ENCODE measurements at places on chromosomes 11 and 22.
A peak's percentile ranks its signal among the peaks of the same experiment; 100 is the strongest.

- no peak for DNase-seq
These were observed 69.7 kb upstream of the SLC6A5 start for GRCh38 chr11:20529757-20530156.

DNA sequence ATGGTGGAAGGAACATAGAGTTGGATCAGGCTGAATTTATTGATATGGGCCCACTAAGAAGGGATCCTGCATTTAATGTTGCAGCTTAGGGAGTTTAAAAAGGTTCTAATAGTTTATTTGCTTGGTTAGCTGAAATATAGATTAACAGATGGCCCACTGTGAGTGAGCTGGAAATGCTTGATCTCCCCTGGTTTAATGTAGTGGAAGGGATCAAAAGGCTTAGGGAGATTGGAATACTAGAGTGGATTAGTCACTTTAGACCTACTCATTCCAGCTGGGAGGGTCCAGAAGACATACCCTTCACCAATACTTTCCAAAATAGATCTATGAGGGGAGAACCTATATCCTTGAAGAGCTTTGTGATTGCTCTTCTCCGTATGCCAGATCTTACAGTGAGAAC is 130.1 kb upstream of the ZC3H12C start:
- no peak for DNase-seq

DNA sequence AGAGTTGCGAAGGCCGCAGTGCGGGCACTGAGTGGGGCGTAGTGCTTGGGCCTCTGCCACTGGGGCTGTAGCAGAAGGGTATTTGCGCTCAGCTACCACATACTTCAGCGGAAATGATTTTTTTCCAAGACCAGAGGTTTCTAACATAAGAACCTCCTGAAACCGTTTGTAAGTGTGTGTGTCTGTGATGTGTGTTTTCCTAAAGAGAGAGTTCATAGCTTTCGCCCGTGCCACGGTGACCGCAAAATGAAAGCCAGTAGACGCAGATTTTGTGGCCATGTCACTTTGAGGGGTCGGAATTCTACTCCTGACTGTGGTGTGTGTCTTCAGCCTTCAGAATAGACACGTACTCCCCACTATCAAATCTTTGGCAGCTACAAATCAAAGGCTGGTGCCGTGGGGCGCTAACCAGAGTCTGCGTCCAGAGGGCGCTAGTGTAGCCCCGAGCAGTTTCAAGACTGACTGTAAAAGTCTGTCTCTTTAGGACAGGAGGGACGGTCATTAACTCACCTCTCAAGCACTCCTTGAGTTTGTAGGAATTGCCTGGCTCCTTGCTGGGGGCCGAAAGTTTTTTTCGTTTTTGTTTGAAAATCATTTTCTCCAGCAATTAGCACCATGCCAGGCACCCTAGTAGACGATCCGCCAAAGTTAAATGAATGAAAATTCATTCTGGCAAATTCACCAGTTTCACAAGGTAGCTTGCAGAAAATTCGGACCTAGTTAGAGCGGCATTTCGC is 2.5 kb upstream of the CALCA start:
- peak; percentile 37 for DNase-seq

DNA sequence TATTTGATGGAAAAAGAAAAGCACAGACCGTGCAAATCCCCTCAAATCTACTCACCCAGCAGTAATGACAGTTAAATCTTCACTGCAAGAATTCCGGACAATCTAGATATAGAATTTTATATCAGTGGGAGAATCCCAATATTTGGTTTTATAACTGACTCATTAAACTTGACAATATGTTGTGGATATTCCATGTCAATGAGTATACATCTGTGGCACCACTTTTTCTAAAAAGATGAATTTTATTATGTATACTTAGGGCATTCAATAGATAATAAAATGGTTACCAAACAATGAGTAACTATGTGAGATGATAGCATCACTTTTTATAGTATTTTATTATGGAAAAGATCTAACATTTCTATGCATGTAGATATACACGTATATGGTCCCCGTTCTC is 79.9 kb downstream of the OSBP2 start:
- no peak for DNase-seq

GRCh38 chr11:12089473-12089872 is 20.9 kb upstream of the MICAL2 start:
- DNase-seq = no peak

- no peak for DNase-seq
These were observed 99.8 kb downstream of the MICAL2 start for GRCh38 chr11:12210200-12210599.

- no peak for DNase-seq
These were observed 146.7 kb downstream of the ST3GAL4 start for GRCh38 chr11:126502159-126502558.
